GM12864 (cell line): ENCODE measurements at places on chromosomes 2 and 18.

GRCh38 chr2:47060652-47061170 lies 94.4 kb downstream of the STPG4 start:
- DNase-seq = no peak

- DNase-seq = no peak
Observed at GRCh38 chr2:145012214-145012670, 492.3 kb upstream of the ZEB2 start.

DNA sequence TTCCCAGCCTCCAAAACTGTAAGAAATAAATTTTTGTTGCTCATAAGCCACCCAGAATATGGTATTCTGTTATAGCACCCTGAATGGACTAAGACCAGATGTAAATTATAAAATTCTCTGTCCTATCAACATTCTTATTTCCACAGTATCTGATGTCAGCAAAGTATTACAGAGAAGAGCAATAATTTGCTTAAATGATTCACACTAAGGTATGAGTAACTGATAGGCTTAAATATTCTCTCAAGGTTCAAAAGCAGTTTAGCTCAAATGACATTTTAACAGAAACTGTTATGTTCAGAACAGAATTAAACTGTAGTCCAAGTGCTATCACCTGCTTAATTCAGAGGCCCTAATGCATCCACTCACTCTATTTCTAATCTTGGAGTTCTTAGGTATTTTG lies 12.8 kb downstream of the SESTD1 start:
- no peak for DNase-seq

DNA sequence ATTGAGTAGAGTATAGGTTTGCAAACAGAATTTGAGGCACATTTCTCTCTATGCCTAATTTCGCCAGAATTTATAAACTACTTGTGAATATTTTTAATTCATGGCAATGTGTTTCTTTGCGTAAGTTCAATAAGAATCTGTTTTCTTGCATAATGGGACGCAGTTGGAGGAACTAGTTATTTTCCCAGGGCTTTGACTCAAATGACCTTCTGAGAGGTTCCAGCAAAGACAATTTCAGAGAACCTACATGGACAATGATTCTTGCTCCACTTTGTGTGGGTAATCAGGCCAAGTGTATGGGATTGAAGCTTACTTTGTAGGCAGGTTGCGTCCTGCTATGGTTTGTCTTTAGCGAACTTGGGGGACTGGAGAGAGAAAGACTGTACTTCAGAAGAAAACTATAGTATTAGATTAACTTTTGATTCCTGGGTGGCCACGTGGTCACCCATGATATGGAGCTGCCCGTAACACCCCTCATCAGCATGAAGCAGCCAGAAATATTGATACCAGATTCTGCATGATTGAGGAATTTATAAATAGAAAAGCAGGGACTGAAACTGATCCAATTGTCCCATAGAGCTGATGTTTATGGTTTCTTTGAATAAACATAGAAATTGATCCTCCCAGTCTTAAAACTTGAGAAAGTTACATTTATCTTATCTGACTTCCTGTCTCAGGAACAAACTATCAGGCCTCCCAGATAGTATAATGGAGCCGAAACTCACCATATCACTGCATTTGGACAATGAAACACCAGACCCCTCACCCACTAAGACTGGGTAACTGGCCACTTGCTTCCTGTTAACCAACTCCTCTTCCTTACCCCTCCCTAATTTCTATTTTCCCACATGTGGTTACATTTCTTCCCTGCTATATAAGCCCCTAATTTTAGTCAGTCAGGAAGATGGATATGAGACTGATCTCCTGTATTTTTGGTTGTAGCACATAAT lies 815.3 kb upstream of the HS6ST1 start:
- DNase-seq = no peak
